Neural crest cell (in vitro differentiated cells): ENCODE measurements at places on chromosomes 3 and 15.

DNA sequence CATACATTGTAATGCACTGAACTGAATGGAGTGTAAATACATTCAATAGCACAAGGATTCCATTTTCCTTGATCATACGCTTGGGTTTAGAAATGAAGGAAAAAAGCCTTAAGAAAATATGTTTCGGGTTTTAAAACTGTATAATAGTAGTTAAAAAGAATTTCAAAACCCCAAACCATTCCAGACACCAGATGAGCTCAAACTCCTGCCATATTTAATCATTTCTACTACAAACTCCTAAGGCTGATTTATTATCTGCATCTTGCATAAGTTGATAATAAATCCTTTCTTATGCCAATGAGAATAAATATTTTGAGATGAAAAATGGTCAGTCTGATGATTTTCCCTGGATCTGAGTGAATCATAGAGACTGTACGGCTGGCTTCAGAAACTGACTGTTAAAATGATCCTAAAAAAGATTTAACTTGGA is 51.0 kb downstream of the NR1D2 start:
- no peaks in the 10 kb centered on the region for H3K27me3 ChIP-seq
- no peaks in the 10 kb centered on the region for H3K36me3 ChIP-seq
- no peak overlapping the region for H3K4me3 ChIP-seq
- H3K4me1 ChIP-seq = peaks cover 39% of the 10 kb centered on the region

- no peaks in the 10 kb centered on the region for H3K4me1 ChIP-seq
- H3K36me3 ChIP-seq = no peaks in the 10 kb centered on the region
- no peak overlapping the region for H3K27ac ChIP-seq
- no peak for DNase-seq
Measured at GRCh38 chr3:133540896-133541674, 32.4 kb upstream of the CDV3 start.

GRCh38 chr15:45200799-45201556 is 13.2 kb upstream of the SHF start:
- no peak overlapping the region for H3K4me3 ChIP-seq
- peaks cover 19% of the 10 kb centered on the region for H3K4me1 ChIP-seq
- H3K36me3 ChIP-seq = peaks cover 6% of the 10 kb centered on the region
- no peak overlapping the region for H3K27ac ChIP-seq
- H3K27me3 ChIP-seq = peaks cover 23% of the 10 kb centered on the region

GRCh38 chr3:56383092-56383491 is 85.2 kb downstream of the ERC2 start:
- DNase-seq = no peak
- no peaks in the 10 kb centered on the region for H3K4me1 ChIP-seq
- H3K4me3 ChIP-seq = no peak overlapping the region
- no peaks in the 10 kb centered on the region for H3K27me3 ChIP-seq

GRCh38 chr3:196867507-196868296 is at the start of gene SENP5:
Gene SENP5 (plus strand): TSS chr3:196867920. CDS start chr3:196885182, 17,262 bp downstream.
- H3K36me3 ChIP-seq = no peaks in the 10 kb centered on the region
- peak; percentile 75 for DNase-seq
- peak within 1 kb of the TSS; percentile 99 for H3K4me3 ChIP-seq
- no peaks in the 10 kb centered on the region for H3K27me3 ChIP-seq
- H3K4me1 ChIP-seq = peaks cover 22% of the 10 kb centered on the region
